NCI-H446 treated with DMSO at 0.1 percent for 48 hours (cell line): ENCODE measurements at places on chromosomes 3 and 15.
A peak's percentile ranks its signal among the peaks of the same experiment; 100 is the strongest.

GRCh38 chr3:187624588-187624987 lies 45.6 kb downstream of the SST start:
- no peak for DNase-seq

DNA sequence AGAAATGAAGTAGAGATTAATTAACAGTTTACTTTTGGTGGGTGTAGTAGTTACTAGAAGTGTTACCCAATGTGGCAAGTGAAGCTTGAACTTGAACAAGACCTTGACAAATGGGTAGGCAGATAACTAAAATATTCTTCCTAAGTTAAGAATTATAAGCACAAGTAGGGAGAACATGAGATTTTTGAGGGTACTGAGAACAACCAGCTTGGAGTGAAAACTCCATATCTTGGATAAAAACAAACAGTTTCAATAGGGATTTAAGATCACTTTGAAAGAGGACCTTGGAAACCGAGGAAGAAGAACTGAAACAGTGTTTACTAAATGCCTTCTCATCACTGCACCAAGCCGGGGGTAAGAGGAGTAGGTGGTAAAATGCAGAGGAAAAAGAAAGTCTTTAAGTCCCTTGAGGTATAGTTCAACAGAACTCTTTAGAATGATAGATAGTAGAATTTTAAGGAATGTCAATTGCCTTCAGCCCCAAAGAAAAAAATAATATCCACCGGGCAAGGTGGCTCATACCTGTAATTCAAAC lies 496.7 kb downstream of the NAALADL2 start:
- no peak for DNase-seq

DNA sequence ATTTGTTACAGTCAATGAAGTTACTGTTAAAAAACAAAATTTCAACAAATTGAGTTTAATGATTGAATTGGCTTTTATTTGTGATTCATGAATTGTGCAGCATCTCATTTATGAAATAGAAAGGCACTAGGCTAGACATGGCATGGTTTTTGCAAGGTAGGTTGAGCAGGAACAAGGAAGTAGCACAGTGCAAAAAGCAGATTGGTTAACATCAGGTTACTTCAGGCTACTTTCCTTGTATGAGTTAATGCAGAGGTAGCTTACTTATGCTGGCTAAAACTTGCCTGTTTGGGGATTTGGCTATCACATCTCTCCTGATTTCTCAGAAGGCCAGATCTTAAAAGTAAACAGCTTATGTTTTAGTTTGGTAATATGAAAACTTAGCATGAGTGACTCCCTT lies 23.0 kb upstream of the SV2B start:
- no peak for DNase-seq

DNA sequence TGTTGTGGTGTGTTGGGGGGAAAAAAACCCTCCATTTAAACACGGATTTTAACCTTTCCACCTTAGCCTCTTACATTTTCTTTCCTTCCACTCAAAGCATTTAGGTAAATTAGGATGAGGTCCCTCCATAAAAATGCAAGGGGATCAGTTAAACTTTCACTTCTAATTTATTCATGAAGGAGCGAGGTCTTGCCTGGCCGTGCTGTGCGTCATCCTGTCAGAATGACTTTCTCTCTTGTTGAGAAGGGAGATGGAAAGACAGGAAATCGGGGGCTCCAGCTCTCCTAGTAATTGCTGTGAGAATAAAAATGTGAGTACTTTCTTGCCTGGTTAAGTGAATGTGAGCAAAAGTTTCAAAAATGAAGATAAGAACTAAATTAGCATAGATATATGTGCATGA lies 962.3 kb upstream of the NR2F2 start:
- DNase-seq: no peak

GRCh38 chr15:42069025-42069424 lies 25.3 kb downstream of the PLA2G4D start:
- DNase-seq: no peak

DNA sequence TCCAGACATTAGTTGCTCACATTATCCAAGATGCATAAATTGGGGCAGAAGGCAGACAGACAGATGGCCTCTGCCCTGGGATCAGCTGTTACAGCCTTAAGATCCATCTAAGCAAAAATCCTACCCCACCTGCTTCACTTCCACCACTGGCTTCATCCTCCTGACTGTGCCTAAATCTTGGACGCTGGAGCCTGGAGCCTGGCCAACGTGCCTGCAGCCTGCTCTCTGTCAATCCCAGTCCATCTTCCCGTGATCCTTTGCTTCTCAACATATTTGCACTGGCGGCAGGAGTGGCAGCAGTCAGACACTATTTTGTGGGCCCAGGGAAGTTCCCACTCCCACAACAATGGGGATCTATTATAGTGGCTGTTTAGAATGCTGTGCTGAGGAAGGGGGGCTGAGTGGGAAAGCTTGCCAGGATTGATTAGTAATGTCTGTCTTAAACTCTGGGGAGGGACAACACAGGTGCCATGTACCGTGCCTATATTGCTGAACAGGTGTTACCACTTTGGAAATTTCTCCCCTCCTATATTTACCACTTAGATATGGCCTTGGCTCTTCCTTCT lies 121.2 kb downstream of the MEGF11 start:
- no peak for DNase-seq

- peak; percentile 42 for DNase-seq
Measured at GRCh38 chr15:89874926-89875564, 18.7 kb downstream of the AP3S2 start.

DNA sequence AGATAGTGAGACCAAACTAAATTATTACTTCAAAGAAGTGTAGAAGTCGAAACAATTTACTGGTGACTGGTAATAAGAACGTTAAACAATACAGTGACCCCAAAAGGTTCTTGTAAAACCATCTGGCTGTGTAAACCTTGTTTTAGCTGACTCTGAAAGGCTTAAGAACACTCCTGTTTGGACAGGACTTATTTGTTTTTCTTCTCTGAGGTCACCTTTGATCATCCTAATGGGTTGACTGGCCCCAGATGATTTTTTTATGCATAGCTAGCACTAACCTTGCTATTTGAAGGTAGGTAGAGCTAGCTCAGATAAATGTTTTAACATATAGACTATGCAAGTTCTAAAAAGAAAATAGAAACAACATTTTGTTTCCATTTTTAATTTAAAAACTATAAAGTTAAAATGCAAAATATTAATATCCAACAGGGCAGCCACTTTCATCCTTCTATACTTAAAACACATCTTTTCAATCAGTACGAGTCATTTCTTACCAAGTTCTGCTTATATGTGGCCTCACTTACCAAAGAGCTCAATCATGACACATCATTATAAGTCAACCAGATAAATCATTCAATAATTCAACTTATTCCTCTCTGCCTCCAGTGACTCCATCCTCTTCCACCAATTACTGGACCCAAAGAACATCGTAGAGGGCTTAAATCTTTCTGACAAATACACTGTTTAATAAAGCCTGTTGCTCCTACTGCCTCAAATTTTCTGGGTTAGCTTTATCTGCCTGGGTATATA lies 158.8 kb downstream of the SSR3 start:
- no peak for DNase-seq

DNA sequence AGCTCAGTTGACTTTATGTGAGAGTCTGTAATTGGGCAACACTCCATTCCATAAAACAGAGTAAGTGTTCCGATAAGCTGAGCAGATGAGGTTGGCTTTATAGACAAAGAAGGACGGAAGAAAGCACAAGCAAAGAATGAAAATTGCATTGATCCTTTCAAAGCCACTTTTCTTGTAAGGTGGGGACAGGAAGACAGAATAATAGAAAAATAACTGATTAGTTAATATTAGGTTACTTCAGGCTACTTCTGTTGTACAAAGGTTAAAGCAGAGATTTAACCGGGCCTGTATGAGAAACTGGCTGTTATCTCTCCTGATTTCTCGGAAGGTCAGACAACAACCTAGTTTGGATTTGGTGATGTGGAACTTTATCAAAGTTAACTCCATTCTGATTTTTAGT lies 15.5 kb upstream of the GPR160 start:
- no peak for DNase-seq

DNA sequence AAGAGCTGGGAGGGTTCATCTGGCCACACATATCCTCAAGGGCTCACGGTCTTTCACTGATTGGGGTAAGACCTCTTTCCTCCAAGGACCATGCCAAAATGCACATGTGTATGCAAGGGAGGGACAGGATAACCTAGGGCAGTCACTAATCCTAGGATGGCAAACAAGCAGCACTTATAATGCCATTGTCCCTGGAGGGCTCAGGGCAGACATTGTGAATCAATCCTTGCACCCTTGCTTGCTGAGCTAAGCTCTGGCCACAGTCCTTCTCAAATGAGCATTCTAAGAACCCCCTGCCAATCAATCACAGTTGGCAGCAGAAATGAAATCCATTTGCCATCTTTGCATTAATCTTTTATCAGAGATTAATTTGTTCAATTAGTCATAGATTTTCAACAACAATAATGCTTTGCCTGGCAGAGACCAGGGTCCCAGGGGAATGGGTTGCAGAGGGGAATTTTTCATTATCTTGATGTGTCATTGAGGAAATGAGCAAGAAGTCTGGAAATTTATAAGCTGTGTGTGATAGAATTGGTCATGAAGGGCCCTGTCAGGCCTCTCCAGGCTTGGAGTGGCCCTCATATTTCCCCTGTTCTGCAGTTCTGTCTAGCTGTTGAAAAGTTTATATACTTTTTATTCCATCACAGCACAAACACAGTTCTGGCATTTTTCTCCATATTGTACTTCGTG lies 57.2 kb upstream of the KY start:
- DNase-seq: peak; percentile 25

DNA sequence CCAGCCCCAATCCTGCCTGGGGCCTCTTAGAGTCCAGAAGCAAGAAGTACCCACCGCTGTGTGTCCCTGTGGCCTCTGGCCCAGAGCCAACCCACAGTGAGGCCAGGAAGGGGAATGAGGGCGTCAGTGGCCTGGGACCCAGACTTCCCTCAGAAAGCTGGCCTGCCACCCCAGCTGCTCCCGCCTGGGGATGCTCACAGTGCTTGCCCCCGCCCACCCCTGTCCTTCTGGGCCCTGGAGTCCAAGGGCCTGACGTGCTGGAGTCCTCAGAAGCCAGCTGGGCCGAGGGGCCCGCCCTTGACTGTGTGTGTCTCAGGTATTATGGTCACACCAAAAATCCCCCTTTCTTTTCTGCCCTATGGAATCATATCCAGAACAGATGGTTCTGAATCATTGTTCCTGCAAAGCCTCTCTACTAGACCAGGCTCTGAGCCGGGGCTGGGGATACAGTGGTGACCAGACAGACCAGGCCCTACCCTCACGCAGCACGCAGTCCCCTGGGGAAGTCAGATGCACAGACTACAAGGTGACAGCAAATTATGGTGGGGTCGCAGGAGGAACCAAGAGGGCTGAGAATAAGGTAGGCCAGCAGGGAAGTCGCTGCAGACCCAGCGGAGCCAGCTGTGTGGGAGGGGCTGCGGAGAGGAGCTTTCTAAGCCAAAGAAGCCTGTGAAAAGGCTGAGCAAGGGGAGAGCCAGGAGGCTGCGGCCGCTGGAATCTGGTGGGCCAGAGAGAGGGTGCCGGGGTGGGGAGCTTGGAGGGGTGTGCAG lies 99.1 kb downstream of the VGLL4 start:
- no peak for DNase-seq

DNA sequence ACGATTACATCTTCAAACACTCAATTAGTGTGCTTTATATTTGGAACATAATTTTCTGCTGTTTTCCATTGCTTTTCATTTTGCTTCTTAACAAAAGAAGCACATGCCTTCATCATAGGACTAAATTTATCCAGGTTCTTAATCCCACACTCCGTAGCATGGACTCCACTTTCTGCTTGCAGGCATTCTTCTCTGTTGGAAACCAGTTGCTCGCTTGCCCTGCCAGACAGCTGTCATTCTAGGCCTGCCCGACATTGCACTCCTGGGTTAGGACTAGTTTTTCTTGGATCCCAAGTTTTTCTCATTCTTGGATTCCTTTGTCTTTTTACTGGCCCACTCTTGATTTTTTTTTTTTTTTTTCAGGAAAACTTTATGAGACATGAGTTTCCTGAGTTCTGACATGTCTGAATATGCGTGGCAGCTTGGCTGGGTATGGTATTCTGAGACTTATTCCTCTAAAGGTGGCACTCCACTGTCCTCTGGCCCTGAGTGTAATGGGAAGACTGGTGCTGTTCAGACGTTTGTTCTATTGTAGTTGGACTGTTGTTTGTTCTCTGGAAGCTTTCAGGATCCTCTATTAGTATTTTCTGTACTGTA lies 6.3 kb upstream of the ATP1B3 start:
- DNase-seq: no peak

DNA sequence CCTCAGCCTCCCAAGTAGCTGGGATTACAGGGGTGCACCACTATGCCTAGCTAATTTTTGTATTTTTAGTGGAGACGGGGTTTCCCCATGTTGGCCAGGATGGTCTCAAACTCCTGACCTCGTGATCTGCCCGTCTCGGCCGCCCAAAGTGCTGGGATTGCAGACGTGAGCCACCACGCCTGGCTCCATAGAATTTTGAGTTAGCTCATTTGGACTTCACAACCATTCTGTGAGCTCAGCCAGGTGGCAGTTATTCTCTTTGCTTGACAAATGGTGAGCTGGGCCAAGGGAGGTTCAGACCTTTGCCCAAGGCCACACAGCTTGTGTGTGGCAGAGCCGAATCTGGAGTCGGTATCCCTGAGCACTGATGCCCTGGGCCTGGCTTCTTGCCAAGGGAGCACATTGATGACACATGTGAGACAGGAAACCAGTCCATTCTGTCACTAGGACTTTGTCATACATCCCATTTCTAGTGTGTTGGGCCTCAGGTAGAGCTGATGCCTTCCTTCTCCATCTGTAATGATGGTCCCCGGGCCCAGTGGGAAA lies 17.6 kb downstream of the PODXL2 start:
- no peak for DNase-seq

- no peak for DNase-seq
Measured at GRCh38 chr3:9452417-9452816, 55.0 kb downstream of the SETD5 start.

DNA sequence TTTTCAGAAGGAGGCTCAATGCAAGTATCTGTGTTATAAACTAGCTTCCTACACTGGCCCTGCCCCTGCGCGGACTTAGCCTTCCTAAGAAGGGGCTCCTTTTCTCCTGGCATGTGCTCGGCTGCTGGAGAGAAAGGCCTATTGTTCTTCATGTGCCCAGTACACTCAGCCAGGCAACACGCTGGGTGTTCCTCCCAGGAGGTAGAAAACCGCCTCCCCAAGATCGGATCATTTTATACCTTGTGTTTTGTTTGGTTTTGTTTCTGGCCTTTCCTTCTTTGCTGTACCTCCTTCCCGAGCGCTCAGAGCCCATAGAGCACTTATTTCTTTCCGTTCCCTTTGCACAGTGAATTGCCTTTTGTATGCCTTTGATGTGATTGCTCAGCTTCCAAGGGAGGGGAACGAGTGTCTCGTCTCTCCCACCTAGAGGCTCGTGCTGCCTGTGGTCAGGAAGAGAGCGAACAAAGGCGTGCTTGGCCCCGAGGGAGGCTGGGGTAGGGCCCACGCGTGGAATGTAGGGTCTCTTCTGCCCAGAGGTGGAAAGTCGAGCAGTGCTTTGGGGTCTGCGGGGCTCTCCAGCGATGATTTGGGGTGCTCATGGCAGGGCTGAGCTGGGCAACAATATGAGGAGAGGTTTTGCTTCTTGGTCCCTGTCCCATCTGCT lies 30.0 kb downstream of the CCNL1 start:
- no peak for DNase-seq

GRCh38 chr3:185998136-185998535 lies 60.3 kb upstream of the TRA2B start:
- no peak for DNase-seq
